Left ventricle myocardium superior (tissue), 1 donor: ENCODE measurements at places on chromosomes 6 and 20. TPM values are rescaled to one million over a fixed set of nuclear protein-coding genes. Genes with fewer than 3 reads are reported as not detected.
A peak's percentile ranks its signal among the peaks of the same experiment; 100 is the strongest.

Gene TUBB2B
- 1.0 TPM for total RNA-seq

DNA sequence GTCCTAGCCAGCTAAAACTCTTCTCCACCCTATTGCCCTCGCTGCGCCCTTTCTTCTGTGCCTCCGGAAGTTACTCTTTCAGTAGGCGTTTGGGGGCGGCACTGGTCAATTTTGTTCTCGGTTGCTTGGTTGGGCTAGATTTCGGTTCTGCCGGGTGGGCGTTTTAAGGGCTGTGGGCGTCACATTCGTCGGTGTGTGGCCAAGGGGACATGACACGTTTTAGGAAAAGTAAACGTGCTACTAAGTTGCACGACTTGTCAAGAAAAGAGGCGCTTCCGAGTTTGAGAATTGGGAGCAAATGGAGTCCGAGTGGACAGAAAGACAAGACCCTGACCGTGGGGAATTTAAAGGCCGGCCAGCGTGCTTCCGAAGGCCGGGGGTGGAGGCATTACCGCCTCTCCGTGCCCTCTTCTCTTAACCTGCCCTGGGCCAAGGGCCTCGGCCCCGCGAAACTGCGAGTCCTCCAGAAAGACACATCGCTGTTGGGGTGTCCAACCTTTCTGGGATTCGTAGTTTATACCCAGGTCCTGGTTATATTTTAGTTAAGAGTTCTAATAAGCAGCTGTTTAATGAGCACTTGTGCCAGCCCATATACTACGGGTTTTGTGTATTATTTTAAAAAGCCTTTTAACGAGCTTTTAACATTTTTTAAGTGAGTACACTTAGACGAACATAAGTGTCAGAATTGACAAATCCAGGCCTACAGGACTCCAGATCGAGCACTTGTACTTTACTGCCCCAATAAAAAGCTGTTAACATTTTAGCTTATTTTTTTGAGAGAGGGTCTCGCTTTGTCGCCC is 664 bp upstream of the BAG6 start:
- DNase-seq = peak; percentile 86

GRCh38 chr20:9498322-9498721 is 16.1 kb upstream of the LAMP5 start:
- no peak for DNase-seq

Gene TBXT
- not detected for total RNA-seq

DNA sequence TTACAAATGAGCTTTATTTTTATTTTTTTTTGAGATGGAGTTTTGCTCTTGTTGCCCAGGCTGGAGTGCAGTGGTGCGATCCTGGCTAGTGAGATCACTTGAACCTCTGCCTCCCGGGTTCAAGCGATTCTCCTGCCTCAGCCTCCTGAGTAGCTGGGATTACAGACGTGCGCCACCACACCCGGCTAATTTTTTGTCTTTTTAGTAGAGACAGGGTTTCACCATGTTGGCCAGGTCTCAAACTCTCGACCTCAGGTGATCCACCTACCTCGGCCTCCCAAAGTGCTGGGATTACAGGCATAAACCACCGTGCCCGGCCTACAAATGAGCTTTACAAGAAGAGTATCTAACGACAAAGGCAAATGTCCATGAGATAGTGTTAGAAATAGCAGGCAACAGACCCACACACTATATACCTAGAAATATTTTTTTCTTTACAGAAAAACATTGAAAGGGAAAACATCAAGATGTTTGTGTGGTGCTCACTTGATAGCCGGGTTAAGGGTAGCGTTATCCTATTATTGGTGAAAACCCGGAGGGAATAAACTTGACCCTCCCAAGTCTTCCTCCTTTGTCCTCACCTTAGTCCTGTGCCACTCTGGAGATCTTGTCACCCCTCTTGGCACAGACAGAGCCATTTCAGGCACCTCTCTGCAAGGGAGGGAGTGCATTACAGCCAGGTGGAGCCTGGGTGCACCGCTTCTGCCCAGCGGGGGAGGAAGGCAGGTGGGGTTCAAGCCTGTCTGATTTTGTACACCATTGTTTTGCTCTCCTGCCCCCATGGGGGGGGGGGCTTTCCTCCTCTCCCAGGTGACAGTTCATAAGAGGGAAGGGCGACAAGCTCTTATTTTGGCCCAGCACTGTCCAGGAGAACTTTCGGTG is 21.0 kb upstream of the AVP start:
- no peak for DNase-seq

DNA sequence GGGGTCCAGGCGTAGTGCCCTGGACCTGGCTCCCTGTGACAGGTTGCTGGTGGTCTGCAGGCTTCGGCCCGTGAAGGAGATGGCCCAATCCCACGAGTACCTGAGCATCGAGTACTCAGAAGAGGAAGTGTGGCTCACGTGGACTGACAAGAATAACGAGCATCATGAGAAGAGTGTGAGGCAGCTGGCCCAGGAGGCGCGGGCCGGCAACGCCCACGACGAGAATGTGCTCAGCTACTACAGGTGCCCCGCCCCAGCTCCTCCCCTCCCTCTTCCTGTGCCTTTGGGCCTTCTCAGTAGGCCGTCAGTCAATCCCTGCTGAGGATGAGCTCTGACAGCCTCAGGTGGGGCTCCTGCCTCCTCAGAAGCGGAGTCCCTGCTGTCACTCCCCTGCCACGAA is 42.6 kb downstream of the UQCC2 start:
- no peak for DNase-seq

Gene CDSN
- not detected for total RNA-seq

Gene SOX18
- 36.8 TPM for total RNA-seq

- no peak for DNase-seq
These were observed 190.1 kb upstream of the ARID1B start for GRCh38 chr6:156587071-156587470.

Gene SOBP
- total RNA-seq = 15.3 TPM

DNA sequence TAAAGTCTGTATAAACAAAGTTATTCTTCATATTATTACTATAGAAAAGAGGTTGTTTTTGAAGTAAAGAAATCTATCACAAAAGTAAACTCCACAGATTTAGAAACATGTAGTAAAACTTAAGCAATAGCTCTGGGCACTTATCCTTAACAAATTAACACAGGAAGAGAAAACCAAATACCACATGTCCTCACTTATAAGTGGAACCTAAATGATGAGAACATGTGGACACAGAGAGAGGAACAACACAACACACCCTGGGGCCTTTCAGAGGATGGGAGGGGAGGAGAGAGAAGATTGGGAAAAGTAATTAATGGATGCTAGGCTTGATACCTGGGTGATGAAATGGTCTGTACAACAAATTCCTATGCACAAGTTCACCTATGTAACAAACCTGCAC is 57.2 kb downstream of the C6orf58 start:
- DNase-seq = no peak

Gene FNDC1
- total RNA-seq = 1.9 TPM

GRCh38 chr20:63127700-63128364 is 88.1 kb downstream of the YTHDF1 start:
- DNase-seq = no peak

Gene BTN1A1
- not detected for total RNA-seq

Gene TFAP2D
- not detected for total RNA-seq

- DNase-seq = no peak
These were observed 574.2 kb upstream of the JAG1 start for GRCh38 chr20:11248011-11248409.
